ENCODE measurements at places on chromosomes 4 and X.
A peak's percentile ranks its signal among the peaks of the same experiment; 100 is the strongest.

DNA sequence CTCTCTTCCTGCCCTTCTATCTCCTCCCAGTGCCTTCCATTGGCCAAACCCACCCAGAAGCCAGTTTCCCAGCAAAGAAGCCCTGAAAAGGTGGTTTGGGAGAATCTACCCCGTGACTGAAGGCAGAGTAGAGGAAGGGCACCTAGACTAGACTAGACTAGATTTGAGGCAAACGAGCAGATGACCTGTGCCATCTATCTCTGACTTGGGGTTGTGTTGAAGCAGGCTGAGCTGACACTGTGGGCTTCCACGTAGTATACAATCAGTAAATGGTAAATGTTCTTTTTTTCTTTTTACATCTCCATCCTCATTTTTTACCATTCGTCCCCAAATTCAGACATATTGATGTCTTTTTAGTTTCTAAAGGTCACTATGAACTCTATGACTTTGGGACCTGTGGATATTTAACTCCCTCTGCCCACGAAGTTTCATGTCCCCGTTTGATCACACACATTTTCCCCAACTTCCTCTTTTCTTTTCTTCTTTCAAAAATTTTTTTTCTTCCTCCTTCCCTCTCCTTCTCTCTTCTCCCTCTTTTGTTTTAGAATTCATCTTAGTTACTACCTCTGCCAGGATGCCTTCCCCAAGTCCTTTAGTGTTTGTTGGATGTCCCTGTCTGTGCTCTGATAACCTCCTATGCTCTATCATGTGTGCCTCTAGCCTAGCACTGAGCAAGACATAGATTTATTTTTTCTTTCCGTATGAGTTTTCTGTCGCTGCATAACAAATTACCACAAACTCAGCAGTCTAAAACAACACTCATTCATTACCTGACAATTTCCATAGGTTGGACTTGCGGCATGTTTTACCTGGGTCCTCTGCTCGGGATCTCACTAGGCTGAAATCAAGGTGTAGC lies 6.2 kb upstream of the AFF1 start:
- no peak for DNase-seq

DNA sequence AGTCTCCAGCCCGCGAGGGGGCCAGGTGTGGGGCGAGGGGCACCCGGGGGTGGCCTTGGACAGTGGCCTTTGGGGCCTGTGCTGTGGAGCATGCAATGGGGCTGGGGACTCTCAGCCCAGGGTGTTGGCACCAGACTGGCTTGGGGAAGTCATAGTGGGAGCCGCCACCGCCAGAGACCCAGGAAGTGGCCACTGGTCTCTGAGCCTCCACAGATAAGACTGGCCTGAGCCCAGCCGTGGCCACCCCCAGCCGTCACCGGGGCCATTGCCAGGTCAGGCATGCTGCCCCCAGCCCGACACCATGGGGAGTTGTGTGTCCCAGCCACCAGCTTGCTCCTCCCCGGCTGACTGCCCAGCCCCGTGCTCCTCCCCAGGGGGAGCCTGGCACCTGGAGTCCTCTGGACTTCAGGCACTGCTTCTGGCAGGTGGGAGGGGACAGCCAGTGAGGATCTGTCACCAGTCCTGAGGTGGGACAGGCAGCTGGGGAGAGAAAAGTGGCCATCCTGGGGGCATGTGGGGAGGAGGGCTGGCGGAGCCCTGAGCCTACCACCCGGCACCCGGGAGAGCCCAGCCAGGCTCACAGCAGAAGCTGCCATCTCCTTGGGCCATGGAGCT lies 32.5 kb downstream of the TACC3 start:
- DNase-seq, result no peak

DNA sequence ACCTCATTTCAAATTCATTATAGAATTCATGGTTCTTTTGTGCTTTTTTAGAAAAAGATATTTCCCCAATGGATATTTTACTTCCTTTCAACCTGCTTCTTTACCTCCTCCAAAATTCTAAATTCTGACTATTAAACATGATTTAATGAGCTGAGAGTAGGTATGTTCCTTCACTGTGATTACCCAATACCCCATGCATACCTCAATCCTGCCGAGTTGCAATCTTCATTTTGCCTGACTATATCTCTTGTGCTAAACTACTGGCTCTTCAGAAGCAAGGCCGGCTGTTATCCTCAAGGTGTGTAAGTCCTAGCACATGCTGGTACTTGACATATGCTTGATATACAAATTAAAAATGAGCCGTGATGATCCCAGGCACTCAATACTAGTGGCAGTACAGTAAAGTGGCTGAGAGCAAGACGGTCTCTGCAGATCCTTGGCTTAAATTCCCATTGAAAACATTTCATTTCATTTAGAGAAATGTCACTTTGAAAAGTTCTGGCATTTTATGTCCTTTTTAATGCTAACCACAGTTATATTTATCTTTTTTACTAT lies 320.4 kb downstream of the KCNIP4 start:
- DNase-seq, result no peak

- no peak for DNase-seq
These were observed 81.6 kb upstream of the HHIP start for GRCh38 chr4:144564358-144564757.

GRCh38 chr4:26802790-26803189 lies 57.9 kb upstream of the STIM2 start:
- DNase-seq, result no peak

GRCh38 chr4:76275486-76276124 lies 24.1 kb downstream of the FAM47E start:
- DNase-seq, result no peak

DNA sequence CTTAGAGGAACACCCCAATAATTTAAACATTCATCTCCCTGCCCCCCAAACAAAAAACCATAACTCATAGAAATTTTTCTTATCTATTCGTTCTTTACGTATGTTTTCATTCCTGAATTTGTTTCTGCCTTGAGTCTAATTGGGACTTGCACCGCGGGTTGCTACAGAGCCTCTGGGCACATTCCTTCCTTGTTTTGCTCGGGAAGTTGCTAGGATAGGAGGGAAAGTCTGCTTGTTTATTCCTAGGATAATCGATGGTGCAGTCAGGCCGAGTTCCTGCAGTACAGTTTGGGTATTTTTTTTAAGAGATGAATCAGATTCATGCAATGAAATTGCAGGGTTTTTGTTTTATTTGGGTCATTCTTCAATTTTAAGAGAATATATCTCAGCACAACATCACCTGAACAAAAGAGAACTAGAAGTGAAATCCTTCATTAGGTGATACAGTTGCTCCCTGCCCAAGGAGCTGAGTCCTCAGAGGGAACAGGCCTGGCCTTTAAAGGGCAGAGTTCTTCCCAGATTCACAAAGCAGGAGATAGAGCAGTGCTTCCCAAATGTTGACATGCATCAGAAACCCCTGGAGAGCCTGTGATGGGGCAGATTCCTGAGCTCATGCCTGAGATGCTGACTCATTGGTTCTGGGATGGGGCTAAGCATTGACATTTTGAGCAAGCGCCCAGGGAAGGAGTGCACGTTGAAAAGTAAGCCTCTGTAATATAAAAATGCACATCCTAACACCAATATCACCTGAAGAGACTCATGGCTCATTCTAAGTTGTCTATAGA lies 114.9 kb upstream of the FAM9B start:
- no peak for DNase-seq

- DNase-seq, result no peak
These were observed 47.2 kb downstream of the EDNRA start for GRCh38 chr4:147528054-147528453.

DNA sequence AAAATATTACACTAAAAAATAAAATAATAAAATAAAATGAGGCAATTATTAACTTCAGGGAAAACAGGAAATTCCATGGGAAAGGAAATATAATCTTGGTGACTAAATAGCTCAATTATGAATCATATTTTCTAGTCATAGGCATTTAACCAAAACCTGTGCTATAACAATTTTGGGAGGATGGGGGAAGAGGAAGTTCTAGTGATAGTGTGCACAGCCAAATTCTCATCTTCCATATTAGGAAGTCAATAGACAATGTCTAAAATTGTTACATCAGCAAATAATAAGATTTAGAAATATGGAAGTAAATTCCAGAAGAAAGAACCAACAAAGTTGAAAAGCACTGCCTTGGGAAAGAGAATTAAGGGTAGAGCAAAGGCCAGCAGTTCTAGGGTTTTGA lies 2.8 kb downstream of the AWAT2 start:
- no peak for DNase-seq

DNA sequence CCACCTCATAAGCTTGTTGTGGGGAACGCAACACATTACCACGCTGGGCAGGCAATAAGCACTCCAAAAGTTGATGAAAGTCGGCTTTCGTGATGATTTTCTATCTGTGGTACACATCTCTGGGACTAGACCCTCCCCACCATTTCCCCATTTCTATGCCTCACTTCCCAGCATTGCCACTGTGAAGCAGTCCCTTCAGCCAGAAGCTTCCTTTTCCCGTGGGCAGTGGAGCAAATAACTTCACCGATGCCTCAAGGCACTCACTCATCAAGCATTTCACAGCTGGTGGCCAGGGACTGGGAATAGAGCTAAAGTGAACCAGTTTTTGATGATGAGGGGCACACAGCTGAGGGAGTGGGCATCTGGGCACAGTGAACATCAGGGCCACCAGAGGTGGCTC lies 18.9 kb downstream of the C4orf50 start:
- no peak for DNase-seq

- DNase-seq, result peak; percentile 63
These were observed 2.3 kb upstream of the UBA1 start for GRCh38 chrX:47191331-47191730.

GRCh38 chr4:117623326-117623725 lies 411.0 kb upstream of the NDST3 start:
- no peak for DNase-seq

DNA sequence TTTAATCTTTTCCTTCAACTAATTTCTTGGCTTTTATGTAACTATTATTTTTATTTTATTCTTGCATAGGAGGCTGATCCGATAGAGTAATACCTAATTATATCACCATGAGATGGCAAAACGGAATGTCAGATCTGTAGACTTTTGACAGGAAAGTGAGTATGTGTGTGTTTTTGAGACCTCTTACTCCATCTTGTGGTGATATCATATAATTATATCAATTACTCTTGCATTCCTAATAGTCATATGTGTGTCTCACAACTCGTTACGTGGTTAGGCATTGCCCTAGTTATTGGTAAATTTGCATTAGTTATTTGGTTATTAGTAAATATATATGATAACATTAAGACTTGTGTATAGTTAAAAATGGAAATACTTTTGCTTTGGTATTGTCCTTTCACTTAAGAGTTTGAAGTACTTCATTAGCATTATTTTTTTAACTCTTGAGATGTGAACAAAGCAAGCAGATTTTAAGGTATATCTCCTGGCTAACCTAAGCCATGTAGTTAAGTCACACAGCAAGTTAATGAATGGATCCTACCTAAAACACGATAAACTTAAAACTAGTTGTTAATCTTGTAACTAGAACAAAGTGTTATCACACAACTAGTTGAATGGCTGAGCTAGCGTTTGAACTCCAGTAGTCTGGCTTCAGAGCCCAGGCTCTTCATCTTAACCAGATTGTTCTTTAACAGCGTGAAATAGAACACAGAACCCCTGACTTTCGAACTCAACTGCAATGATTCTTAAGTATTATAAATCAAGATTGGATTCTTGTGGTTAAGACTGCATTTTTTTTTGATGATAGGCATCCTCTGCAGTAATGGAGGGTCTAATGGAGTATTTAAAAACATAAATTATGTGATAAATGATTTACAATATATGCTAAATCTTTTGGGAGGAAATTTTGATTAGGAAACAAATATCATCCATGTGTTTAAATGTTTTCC lies 67.1 kb downstream of the PGRMC2 start:
- DNase-seq, result no peak

DNA sequence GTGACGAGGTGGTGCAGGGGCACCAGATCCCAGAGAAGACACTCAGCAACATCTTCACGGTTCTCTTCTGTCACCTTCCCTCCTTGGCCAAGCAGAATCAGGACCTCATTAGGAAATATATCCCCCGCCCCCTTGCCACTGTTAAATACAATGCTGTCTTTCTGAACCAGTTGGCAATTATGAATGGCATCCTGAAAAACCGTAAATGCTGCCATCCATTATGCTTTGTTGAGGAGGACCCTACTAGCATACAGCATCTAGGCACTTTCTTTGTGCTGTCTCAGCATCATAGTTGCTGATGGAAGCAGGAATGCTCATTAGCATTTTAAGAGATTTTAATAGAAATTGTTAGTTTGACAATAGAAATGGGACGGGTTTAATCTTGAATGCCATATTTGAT lies 138.5 kb downstream of the DCLK2 start:
- DNase-seq, result no peak

DNA sequence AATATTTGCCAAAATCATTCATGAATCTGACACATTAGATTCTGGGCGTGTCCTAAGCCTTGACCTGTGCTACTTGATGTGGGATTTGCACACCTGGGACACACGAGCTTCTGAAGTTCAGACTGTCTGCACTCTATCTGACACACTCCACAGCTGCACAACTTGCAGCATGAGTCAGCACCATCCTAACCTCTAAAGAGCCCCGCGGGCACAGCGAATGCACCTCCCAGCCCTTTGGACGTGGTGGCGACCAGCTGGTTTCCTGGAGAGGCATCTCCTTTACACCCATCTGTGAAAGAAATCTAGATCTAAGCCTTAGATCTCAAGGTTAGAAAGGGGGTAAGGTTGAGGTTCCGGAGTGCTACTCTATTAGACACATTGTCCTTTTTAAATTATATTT lies 69.2 kb downstream of the SORBS2 start:
- no peak for DNase-seq

GRCh38 chr4:88792821-88793220 lies 95.2 kb upstream of the NAP1L5 start:
- no peak for DNase-seq

DNA sequence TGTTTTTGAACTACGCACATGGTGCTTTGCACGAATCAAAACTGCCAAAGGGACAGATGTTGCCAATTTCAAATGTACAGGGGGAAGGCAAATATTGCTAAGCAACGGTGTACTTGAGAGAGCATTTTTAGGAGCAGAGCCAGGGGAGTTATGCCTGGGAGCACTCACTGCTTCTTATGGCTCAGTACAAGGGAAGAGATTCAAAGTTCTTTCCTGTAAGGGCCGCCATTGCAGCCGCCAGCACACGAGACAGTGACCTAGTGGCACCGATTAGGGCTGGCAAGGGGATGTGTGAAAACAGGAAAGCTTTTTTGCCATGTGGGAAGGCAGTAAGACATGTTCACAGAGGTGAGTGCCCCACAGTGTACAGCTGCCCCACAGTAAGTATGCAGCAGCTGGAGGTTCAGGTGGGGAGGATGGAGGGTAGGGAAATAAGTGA lies 133.8 kb downstream of the AFF1 start:
- DNase-seq, result no peak

- DNase-seq, result peak; percentile 37
These were observed 2.8 kb upstream of the PCDH7 start for GRCh38 chr4:30717208-30718020.

DNA sequence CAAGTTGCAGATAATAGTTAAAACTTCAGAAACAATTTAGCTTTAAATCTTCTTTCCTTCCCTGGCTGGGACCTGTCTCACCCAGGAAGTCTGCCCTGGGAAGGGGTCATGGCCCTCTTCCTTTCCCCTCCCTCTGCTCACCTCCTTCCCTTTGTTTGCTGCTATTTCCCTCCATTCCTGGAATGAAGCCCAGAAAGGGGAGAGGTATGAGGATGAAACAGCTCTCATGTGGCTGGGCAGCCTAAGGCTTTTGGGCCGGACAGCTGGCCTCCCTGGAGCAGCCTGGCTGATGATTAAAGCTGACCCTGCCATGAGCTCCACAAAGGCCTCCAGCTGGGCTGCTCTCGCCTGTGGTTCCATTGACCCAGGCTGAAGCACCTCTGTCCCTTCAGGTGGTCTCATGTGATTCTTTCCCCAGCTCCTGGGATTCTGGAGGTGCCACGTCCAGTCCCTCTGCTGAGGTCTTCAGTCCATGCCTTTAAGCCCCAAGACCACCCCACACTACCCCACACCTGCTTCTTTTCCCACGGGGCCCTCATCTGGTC lies 202.1 kb downstream of the PTTG2 start:
- DNase-seq, result no peak

GRCh38 chrX:141278306-141278705 lies 36.0 kb upstream of the SPANXC start:
- peak; percentile 1 for DNase-seq
